ENCODE measurements at places on chromosomes 3 and 15.

DNA sequence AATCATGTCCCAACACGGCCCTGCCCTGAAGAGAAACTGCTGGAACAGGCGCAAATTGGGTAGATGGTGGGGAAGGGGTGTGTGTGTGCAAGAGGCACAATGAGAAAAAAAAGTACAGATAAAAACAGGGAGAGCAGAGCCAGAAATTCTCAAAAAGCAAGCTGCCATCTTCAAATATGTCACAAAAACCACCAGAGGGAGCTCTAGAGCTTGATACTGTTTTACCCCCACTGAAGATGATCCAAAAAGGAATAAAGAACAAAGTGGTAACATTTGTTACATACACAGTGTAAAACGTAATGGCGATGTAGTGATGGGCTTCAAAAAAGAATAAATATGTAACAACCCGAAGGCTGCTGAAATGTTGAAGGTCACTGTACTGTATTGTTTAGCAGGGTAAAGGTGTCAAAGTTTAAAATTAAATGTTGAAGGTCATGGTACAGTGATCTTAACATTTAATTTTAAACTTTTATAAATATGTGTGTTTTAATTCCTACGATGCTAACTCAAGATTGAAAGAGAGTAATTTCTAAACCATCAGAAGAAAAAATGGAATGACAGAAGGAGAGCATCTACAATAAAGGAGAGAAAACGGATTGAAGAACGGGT, 6.0 kb downstream of the SNRPA1 start:
- DNase-seq, result no peak

DNA sequence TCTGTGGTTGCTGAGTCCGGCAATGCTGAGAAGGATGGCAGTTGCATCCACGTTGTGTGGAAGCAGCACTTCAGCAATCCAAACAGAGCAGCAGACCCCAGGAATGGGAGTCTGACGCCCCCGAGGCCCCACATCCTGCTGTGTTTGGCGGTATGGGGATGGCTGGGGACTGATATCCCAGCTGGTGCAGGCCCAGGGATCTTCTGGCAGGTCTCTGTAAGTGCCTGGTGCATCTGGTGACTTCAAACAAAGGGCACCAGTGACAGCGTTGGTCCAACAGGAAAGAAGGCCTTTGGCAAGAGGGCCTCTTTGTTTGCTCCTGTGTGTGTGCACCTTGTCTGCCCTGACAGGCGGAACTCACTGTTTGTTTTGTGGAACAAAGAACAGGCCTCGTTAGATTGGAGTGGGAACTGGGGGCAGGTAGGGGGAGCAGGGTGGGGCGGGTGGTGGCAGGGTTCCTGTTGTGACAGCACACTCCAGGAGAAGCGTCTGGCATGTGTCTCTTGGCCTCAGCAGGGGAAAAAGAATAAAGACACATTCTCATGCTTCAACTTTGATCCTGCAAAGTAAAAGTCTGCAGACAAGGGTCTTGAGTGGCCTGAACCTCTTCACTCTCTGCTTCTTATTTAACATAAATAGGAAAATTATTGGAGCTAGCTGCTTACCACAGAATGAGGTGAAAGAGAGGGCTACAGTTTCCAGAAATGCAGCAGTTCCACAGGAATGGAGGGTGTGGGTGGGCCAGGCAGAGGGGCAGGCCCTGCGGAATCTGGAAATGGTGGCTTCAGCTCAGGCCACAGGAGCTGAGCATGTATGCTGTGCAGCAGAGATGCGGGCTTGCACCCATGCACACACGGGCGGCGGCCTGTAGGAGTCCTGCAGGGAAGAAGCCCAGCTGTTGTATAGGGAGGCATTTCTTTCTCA, 94.5 kb upstream of the MYZAP start:
- DNase-seq, result no peak

DNA sequence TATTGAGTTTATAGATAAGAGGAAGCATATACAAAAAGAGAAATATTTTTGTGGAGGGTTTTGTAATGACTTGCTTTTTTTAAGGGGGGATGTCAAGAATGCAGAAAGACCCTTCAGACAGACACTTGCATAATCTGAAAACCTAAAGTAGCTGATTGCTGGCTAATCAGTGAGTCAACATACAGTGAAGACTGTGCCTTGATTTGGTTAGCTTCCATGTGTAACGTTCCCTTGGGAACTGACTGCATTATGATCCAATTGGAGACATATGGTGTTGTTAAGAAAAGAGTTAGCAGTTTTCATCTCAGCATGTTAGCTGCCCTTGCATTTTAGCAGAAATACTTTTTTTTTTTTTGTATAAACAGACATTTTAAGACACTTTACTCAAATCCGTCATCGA, 483.2 kb downstream of the RBMS3 start:
- DNase-seq, result no peak

DNA sequence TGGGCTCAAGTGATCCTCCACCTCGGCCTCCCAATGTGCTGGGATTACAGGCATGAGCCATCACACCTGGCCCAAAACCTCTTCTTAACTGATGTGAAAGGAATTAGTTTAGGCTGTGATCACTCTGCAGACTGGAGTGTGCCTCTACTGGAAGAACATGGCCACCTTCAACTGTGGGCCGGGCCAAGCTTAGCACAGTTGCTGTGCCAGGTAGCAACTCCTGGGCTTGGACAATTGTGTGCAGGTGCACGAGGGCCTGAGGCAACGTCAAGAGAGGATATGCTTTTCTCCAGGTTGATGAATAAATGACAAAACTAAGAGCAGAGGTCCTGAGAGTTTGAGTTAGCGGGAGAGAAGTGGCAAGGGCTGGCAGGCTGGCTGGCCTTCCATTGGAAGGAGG, 6.5 kb downstream of the FAH start:
- no peak for DNase-seq

GRCh38 chr15:96171853-96172296, 158.6 kb upstream of the NR2F2 start:
- no peak for DNase-seq

DNA sequence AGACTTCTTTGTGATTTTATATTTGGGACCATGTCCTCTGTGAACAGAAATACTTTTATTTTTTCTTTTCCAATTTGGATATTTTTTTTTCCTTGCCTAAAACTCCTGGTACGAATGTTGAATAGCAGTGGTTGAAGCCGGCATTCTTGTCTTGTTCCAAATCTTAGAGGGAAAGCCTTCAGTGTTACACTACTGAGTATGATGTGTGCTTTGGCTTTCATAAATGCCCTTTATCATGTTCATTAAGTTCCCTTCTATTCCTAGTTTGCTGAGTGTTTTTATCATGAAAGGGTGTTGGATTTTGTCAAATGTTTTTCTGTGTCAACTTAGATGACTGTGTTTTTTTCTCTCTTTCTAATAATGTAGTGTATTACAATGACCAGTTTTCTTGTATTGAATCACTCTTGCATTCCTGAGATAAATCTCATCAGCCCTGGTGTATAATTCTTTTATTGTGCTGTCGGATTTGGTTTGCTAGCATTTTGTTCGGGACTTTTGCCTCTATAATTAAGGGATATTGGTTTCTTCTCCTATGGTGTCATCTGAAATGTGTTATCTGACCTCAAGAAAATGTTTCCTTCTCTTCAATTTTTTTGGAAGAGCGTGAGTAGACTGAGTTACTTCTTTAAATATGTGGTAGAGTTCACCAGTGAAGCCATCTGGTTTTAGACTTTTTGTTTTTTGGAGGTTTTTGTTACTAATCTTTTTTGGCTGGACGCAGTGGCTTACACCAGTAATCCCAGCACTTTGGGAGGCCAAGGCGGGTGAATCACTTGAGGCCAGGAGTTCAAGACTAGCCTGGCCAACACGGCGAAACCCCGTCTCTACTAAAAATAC, 33.3 kb downstream of the MAP1A start:
- no peak for DNase-seq
